ENCODE measurements at places on chromosomes 12 and 14.

- DNase-seq: no peak
Measured at GRCh38 chr12:93427779-93428564, 13.8 kb downstream of the UBE2N start.

DNA sequence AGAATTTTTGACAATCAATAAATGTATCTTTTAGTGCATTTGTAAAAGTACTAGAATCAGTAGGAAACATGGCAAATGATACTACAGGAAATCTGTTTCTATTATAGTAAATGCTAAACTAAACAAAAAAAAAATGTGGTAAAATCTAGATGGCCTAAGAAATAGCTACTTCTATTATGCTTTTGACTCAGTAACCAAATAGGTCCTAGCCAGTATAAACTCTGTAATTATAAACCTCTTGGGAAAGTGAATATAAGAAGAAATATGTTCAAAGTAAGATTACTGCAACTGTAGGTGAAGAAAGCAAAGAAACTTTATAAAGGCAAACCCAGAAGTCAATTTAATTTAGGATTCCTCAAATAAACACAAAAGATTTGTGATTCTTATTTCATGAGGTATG, 581.2 kb downstream of the LRFN5 start:
- no peak for DNase-seq

DNA sequence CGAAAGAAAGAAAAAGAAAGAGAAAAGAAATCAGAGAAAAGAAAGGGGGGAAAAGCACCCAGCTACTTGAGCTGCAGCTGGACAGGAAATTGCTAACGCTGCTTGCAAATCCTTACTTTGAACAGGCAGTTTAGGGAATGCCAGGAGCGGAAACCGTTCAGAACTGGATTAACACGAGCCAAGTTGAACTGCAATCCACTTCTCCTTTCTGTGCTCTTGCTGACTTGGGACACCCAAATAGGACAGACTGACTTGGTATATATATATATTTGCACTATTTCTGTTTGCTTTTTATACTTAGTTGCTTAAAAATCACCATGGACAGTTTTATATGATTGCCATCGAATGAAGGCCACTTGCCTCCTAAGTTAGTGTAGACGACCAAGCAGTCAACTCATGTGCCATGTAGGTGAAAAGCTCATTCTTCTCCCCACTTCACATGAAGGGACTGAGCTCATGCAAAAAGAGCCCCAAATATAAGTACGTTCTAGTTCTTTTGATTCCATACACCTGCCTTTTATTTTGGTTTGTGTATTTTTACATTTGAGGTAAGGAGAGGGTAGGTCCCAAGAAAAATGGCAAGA, 5.5 kb downstream of the DUSP6 start:
- DNase-seq: peak; percentile 52

DNA sequence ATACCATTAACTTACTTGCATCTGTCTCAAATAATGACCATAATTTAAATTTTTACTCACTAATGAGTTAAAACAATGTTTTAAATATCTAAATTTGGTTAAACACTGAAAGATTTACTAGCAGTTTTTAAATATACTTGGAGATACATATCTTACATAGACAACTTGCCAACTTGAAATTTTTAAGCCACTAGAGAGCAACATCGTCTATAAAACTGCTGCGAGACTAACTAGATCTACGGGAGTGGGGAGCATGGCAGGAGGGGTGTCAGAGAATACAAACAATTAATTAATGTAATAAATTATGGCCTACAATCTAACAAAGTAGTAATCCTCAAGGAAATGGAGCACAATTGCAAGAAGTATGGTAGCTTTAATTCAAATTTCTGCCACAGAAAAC, 120.4 kb downstream of the LRRIQ1 start:
- no peak for DNase-seq

DNA sequence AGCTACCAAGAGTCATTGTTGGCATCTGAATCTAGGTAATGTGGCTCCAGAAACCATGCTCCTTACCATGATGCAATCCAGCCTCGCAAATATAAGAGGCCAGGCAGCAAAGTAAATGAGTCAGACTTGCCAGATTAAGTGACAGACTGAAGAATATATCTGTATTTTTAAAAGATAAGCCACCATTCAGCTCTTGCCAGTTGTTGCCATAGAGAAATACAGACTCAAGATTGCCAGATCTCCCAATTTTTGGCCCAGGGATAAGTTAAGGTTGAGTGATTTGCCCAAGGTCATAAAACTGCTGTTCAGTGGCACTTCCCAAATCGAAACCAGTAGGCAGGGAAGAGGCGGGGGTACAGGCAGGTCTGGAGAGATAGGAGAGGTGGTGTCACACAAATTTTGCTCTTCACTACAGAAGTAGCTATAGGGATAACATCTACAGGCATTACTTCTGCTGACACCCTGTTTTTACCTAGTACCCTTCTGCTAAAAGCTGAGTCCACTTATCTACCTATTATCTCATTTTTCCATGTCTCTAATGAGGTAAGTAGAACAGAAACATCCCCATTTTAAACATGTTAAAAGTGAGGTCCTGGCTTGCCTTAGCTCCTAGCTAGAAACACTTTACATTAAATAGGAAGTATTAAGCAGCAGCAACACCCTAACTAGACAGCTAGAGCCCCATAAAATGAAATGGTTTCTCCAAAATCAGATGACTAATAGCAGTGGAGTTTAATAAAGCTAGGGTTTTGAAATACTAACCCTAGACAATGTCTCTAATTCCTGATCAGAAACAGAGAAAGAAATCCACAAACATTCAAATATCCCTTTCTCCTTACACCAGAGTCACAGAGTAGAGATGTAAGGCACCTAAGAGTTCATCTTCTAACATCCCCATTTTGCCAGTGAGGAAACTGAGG, 19.5 kb downstream of the DCAF5 start:
- DNase-seq: peak; percentile 37

Data from inflammatory macrophage treated with lipopolysaccharide for 1 hour (primary cell).